ENCODE measurements at places on chromosomes 6 and 20.
A peak's percentile ranks its signal among the peaks of the same experiment; 100 is the strongest.

DNA sequence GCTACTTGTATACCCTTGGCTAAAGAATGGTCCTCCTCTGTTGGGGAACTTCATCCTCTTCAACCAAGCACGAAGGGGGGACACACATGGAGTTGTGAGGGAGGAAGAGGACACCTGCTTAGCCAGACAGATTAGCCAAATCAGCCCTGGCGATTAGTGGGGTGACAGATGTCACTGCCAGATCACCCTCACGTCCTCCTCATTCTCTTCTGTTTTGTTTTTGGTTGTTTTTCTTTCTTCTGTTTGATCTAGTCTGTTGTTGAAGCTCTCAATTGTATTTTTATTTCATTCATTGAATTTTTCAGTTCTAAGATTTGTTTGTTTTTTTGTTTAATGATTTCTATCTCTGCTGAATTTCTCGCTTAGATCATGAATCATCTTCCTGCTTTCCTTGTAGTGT is 27.5 kb upstream of the NKX2-4 start:
- no peak for DNase-seq

DNA sequence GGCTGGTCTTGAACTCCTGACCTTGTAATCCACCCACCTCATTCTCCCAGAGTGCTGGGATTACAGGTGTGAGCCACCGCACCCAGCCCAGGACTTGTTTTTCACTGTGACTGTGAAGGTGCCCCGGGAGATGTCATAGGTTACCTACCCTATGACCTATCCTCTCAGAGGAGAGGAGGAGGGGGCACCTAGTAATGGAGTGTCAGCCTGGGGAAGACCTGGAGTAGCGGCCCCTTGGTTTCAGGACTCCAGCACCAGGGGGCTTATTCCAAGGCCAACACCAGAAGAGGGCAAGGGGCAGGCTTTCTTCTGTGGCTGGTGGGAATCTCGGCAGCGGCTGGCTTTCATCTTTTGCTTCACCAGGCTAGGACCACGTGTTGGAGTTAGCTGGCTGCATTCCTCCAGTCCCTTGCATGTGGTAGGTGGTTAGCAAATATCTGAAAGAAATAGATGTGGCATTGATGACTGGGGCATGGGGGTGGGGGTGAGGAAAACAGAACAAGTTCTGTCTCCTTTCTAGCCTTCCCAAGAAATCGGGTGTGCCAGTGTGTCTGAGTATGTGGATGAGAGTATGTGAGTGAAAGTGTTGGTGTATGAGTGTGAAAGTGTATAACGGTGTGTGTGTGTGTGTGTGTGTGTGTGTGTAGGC is 7.9 kb upstream of the ITPR3 start:
- DNase-seq, result no peak

GRCh38 chr6:68677058-68677457 is 42.0 kb downstream of the ADGRB3 start:
- no peak for DNase-seq

- no peak for DNase-seq
These were observed 58.5 kb downstream of the HS3ST5 start for GRCh38 chr6:114284281-114284680.

- peak; percentile 21 for DNase-seq
These were observed 80.2 kb downstream of the CAP2 start for GRCh38 chr6:17473554-17473953.

GRCh38 chr6:36858407-36858981 is 16.1 kb downstream of the PPIL1 start:
- no peak for DNase-seq

DNA sequence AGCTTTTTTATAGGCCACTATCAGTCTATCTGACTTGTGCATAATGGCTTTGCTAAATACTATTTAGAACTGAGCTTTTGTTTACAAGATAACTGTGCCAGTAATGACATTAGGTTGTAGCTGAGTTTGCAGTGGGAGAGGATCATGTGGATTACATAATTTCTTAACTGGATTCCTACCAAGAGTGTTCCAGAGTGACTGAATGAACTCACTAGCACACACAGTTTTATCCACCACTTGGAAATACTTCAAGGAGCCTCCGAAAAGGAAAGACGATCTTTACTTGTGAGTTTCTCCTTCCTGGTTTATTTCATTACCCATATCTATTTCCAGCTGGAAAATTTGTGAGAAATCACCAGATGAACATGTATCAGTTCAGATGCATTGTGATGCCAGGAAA is 10.9 kb upstream of the SYNE1 start:
- no peak for DNase-seq

DNA sequence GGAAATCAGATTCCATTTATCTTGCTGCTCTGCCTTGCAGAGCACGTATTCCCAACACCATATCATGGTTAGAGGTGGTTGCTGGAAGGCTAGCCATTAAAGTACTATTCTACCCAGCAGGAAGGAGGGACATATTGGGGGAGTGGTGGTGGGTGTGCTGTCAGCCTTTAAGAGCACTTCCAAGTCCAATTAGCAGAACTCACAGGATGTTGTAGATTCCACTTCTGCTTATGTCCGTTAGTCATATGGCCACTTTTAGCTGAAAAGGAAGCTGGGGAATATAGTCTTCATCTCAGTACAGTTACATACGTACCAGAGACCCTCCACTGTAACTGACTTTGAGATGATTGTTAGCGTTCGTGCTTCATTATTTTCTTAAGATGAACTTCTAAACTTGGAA is 94.4 kb downstream of the SAMD3 start:
- DNase-seq, result no peak

GRCh38 chr6:3176562-3177355 is 19.4 kb upstream of the TUBB2A start:
- no peak for DNase-seq

DNA sequence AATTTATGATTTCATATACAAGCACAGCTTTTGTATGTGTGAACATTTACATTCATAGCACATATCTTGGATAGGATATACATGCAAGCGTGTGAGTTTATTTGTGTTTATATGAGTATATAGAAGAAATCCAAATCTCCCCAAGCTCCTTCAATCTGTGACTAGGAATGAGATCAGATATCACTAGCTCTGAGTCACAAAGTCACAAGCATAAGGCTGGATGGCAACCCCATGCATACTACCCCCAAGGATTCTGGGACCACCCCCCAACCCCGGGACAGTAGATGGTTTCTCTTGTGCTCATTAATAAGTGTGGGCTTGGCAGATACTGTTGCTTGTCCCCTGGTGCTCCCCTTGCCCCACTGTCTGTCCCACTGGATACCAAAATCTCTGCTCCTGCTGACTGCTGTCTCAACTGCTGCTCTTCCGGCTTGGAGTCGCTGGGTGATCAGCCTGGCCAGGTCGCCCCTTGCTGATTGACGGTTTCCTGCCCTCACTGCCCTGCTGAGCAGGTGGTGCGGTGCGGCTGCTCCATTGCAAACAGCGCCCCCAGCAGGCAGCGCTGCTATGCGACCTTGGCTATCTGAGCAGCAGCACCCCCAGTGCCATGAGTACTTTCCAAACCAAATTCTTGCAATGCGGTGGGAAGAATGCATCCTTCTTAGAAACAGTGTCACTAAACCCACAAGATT is 279.4 kb downstream of the CD83 start:
- no peak for DNase-seq

GRCh38 chr6:22332711-22333110 is 35.9 kb upstream of the PRL start:
- DNase-seq, result no peak

- no peak for DNase-seq
These were observed 372.6 kb downstream of the UTRN start for GRCh38 chr6:144657691-144658090.

- no peak for DNase-seq
These were observed 30.0 kb downstream of the FOXA2 start for GRCh38 chr20:22554391-22554790.

- DNase-seq, result no peak
These were observed 26.0 kb downstream of the PRPF6 start for GRCh38 chr20:64006902-64007301.

DNA sequence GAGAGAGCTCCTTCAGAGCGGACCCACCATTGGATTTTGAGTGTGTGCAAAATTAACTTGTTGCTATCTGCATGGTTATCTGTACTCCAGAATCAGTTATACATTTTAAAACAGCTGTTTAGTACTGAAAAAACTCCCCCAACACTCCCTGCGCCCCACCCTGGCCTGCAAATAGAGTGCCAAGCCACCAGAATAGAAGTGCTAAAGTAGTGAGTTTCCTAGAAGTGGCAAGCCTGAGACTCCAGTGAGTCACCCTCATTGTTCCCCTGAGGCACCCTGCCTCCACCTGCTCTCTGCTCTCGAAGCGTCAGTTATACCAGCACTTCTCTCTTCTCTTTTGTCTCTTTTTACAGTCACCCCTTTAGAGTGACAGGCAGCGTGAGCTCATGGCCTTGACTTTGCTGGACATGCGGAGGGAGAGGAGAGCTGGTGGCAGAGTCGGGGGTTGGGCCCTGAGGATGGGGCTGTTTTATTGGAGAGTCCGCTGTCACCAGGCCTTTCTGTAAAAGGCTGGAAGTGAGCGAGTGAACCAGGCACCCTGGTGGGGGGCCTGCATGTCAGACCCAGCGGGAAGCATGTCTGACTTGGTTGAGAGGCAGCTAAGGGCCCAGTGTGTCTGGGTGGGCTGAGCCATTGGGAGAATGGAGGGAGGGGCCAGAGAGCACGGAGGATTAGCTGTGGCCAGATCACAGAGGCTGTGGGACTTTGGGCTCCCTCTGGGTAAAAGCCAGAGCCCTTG is 10.4 kb downstream of the IGF2R start:
- DNase-seq, result peak; percentile 45

- no peak for DNase-seq
These were observed 20.2 kb downstream of the MICA start for GRCh38 chr6:31423550-31423949.

- no peak for DNase-seq
These were observed 6.5 kb downstream of the HELZ2 start for GRCh38 chr20:63567386-63568169.

- DNase-seq, result no peak
These were observed 13.2 kb upstream of the CST4 start for GRCh38 chr20:23702021-23702420.
